Hematopoietic multipotent progenitor cell treated with erythropoietin and hydrocortisone succinate and interleukin-3 and kit ligand, for 6 days (in vitro differentiated cells): ENCODE measurements at places on chromosomes 4 and X.

DNA sequence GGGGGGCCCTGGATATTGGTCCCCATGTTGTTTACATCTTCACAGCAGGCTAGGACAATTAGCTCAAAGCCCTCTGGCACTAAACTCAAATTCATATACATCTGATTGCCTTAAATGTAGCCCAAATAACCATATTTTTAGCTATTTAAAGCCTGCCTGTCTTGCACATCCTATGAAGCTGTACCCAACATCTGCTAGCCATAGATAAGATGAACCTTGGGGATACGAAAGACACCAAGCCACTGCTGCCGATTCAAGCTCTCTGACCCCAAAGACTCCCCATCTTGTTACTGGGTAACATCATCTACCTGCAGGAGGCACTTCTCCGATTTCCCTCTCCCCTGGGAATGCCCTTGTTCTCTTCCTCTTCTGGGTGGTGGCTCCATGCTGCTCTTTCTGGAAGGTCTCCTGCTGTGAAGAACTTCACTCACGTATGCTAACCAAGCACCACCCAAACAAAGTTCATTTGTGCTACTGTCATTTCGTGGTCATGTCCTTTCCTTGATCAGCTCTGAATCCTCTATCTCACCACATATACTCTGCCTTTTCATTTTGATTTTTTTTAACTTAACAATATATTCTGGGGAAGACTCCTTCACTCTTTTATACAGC lies 107.7 kb upstream of the ATXN3L start:
- peak; percentile 42 for DNase-seq

DNA sequence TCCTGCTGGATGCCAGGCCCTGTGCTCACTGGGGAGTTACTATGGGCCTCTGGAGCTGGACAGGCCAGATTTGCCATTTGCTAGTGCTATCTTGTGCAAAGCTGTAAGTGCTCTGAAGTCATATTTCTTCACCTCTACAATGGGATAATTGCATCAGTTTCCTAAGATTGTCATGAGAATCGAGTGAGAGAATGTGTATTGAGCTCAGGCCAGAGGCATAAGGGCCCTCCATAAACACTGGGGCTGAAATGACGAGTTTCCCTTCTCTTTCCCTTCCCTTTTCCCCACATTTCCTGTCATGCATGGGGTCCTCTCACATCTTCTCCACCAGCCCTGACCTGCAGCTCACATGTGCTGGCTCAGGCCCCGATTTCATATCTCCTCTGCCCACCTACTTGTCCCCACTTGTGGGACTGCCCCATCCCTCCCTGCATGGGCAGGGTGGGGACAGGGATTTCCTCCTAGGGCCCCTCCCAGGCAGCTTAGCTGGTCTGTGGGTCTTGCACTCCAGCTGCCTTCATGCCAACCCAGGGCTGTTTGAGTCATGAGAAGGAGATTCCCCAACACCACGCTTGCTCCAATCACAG lies 358.8 kb downstream of the MID1IP1 start:
- DNase-seq, result no peak

- DNase-seq, result no peak
These were observed 364.1 kb downstream of the MAGEB5 start for GRCh38 chrX:26580021-26580420.

DNA sequence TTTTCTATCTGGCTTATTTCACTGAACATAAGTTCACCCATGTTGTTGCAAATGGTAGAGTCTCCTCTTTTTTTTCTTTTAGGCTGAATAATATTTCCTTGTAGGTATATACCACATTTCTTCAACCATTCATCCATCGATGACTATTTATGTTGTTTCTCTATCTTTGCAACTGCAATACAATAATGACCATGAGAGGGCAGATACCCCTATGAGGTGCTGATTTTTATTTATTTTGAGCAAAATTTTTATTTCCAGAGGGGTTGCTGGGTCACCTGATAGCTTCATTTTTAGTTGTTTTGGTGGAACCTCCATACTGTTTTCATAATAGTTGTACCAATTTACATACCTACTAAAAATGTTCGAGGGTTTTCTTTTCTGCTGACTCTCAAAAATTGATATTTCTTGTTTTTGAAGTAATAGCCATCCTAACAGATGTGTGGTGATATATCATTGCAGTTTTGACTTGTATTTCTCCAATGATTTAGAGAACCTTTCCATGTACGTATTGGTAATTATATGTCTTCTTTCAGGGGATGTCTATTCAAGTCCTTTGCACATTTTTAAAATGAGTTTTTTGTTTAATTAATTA lies 1697.0 kb downstream of the PCDH7 start:
- DNase-seq, result no peak

DNA sequence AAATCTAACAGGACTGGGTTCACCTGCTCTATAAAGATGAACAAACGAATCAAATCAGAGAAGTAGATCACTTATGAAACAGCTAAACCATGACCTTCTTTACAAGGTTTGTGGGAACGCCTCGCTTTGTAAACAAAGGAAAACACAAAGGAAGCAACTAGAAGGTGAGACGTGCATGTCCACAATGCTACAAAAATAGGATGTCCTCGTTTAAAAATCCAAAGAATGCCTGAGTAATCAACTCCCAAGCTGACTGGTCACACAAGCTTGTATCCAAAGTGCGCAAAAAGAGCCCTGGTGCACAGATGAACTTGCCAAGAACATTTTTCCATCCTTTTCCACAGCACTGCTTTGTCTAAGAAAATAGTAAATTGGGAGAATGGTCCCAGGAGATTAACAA lies 6.3 kb upstream of the SH3KBP1 start:
- no peak for DNase-seq

- no peak for DNase-seq
These were observed 6.7 kb upstream of the GABRE start for GRCh38 chrX:151981129-151981528.

GRCh38 chrX:12142661-12143060 lies 4.4 kb downstream of the FRMPD4 start:
- DNase-seq, result no peak

- no peak for DNase-seq
These were observed 7.8 kb downstream of the WWC2 start for GRCh38 chr4:183106839-183107238.

- DNase-seq, result peak; percentile 57
These were observed 8.6 kb upstream of the ZNF157 start for GRCh38 chrX:47361538-47362511.

GRCh38 chr4:2290488-2290887 lies 28.6 kb upstream of the MXD4 start:
- DNase-seq, result no peak

GRCh38 chr4:40594261-40595178 lies 35.1 kb downstream of the RBM47 start:
- DNase-seq, result no peak

DNA sequence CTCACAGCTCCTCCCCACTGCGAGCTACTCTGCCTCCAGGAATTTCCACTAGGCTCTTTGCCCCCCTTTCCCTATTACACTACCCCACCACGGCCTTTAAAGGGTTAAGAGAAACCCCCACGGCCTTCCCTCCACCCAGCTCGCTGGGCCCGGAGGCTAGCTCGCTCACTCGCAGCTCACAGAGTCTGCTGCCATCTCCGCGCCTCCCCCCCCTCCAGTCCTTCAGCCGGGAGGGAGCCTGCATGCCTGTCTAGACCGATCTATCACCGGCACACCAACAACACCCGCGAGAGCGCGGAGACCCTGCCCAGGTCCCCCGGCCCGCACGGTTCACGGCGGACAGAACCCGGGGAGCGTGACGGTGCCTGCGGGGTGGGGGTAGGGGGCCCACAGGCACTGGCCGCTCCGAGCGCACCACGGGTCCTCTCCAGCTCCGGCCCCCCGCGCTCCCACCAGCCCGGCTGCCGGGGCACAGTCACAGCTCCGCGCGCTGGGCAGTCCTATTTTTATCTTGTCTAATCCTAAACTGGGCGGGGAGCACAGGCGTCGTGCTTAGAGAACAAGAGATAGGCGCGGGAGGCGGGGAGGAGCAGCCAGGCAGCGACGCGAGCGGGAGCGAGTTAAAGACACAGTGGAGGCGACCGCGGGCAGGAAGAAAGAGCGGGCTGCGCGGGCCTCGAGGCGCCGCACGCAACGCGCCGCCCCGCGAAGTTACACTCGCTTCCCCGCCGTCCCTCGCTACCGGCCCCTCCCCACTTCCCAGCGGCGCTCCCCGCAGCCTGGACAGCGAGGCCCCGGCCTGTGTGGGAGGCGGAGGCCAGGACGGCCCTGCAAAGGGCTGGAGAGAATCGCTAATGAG lies 3.5 kb downstream of the BCOR start:
- peak; percentile 88 for DNase-seq

GRCh38 chrX:47223476-47224250 lies 5.2 kb downstream of the CDK16 start:
- no peak for DNase-seq

GRCh38 chr4:163932504-163932903 lies 438.0 kb downstream of the TMA16 start:
- DNase-seq, result no peak

- DNase-seq, result peak; percentile 25
These were observed 75.6 kb upstream of the BCOR start for GRCh38 chrX:40173143-40174000.

- DNase-seq, result no peak
These were observed 132.8 kb upstream of the KLF3 start for GRCh38 chr4:38531141-38531727.

GRCh38 chr4:68591204-68591603 lies 15.1 kb upstream of the UGT2B17 start:
- no peak for DNase-seq

- DNase-seq, result no peak
These were observed 61.7 kb upstream of the RELL1 start for GRCh38 chr4:37747772-37748330.

GRCh38 chrX:16836371-16836770 lies 33.8 kb downstream of the RBBP7 start:
- peak; percentile 60 for DNase-seq

- DNase-seq, result no peak
These were observed 178.6 kb downstream of the SLC7A11 start for GRCh38 chr4:138063581-138063980.

DNA sequence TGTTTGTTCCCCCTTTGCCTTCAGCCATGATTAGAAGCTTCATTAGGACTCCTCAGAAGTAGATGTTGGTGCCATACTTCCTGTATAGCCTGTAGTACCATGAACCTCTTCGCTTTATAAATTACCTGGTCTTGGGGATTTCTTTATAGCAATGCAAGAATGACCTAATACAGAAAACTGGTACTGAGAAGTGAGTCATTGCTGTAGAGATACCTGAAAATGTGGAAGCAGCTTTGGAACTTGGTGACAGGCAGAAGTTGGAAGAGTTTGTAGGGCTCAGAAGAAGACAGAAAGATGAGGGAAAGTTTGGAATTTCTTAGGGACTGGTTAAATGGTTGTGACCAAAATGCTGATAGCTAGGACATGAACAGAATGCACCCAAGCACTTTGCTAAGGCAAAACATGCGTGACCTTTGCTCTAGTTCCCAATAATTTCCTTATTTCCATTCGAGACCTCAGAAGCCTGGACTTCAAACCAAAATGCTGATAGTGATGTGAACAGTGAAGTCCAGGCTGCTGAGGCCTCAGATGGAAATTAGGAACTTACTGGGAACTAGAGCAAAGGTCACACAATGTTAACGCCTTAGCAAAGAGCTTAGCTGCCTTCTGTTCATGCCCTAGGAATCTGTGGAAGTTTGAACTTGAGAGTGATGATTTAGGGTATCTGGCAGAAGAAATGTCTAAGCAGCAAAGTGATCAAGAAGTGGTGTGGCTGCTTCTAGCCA lies 3.0 kb upstream of the USP46 start:
- DNase-seq, result no peak

GRCh38 chrX:129959493-129959832 lies 23.0 kb upstream of the BCORL1 start:
- DNase-seq, result no peak

GRCh38 chr4:24736066-24736465 lies 59.3 kb upstream of the SOD3 start:
- DNase-seq, result peak; percentile 42

DNA sequence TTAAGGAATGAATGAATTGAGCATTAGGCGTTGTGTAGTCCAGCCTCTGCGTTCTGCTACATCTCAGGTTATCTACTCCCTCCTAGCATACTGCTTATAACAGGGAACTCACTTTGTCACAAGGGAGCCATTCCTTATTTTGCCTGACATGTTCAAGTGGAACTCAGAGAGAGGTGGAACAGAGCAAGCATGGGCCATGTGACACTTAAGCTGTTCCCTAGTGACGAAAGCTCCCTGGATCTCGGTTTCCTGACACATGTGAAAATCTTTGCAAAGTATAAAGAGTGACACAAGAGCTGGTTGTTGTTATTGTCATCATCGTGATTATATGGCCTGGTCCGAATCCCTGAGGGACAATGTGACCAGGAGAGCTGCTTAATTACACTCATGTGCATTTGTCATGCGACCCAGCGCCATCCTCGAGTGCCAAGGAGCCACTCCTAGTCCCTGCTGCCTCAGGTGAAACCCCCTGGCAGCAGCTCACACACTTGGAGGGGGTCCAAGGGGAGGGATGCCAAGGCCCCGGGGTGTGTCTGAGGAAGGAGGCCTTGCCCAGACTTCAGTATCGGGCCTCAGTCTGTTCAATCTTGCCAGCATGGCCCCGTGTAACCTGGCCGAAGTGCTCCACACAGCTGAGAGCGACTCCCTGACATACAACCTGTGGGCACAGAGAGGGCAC lies 98.5 kb upstream of the MAP3K15 start:
- DNase-seq, result no peak

DNA sequence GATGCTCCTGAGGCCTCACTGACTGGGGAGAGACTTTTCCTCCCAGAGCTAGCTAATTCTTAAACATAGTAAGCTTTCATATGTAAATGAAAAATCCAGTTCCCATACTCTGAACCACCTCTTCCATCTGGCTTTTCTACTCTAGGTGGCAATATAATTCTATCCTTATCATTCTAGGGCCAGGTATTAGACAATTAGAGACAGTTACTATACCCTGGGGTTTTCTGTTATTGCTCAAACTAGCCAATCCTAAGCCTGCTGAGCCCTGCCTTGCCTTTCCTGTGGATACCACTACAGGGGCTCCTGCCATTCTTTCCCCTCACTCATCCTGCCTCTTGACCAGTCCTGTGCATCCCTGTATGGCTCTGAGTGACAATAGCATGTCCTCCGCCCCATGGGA lies 552.0 kb downstream of the STIM2 start:
- no peak for DNase-seq

- no peak for DNase-seq
These were observed 2.1 kb downstream of the C4orf54 start for GRCh38 chr4:99655308-99656081.
